Small intestine (tissue), 16 donors: ENCODE measurements at places on chromosomes 5 and 9. TPM values are rescaled to one million over a fixed set of nuclear protein-coding genes. Genes with fewer than 3 reads are reported as not detected.

DNA sequence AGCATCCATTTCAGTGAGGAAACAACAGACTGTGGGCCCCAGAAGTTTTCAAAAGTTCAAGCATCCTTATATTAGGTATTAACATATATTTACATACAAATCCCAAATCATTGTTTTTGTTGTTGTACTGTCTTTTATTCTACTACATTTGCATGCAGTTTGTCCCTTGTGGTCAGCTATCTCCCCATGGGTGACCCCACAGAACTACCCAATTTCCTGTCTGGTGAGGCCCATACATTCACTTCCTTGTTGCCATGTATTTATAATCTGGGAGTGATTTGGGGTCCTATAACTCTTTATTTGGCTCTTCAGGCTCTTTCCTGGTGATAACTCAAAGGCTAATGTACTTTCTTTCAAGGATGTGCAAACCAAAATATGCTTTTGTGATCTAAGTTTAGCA lies 3.3 kb upstream of the CD180 start:
- H3K4me1 ChIP-seq = no peaks in the 10 kb centered on the region
- no peaks in the 10 kb centered on the region for H3K36me3 ChIP-seq
- H3K27me3 ChIP-seq = no peaks in the 10 kb centered on the region

- no peak for DNase-seq
- no peaks in the 10 kb centered on the region for H3K4me1 ChIP-seq
- H3K27ac ChIP-seq = no peak overlapping the region
- no peaks in the 10 kb centered on the region for H3K27me3 ChIP-seq
Observed at GRCh38 chr5:28548856-28549255, 1510.5 kb upstream of the CDH9 start.

DNA sequence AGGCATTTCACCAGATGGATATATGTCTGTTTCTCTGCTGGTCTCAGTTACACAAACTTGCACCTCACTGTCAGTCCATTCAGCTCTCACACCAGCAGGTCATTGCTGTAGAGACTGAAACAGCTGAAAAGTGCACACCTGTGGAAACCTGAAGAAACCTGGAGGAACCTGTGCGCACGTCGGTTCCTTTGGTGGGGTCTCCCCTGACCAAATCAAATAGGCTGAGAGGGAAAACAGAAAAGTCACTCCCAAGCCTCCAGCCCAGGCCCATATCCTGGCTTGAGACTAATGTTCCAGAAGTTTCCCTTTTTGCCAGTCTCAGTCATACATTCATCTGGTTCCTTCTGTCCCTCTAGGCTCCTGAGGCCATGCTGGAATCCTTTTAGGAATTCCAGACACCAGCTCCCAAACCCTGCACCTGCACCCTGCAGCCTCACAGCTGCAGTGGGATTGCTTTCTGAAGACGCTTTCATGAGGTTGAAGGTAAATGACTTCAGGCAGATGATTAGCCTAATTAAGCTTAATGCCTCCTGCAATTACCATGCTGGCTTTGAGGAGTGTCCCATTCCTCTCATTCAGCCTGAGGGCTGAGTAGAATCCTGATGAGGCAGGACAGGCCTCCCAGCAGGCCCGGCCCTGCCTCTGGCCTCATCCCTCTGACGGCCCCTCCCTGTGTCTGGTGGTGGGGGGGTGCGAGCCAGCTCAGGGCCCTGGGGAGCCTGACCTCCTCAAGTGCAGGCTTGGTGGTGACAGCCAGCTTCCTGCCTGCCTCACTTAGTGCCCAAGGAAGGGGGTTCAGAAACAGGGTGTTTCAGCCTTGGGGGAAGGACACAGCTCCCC lies 24.3 kb upstream of the CXCL14 start:
- H3K4me1 ChIP-seq = peaks cover 14% of the 10 kb centered on the region
- no peaks in the 10 kb centered on the region for H3K36me3 ChIP-seq
- no peak overlapping the region for H3K27ac ChIP-seq
- H3K4me3 ChIP-seq = no peak overlapping the region
- no peak for DNase-seq

GRCh38 chr9:38208206-38208901 lies 139.3 kb upstream of the SHB start:
- no peaks in the 10 kb centered on the region for H3K4me1 ChIP-seq
- H3K36me3 ChIP-seq = no peaks in the 10 kb centered on the region
- no peak overlapping the region for H3K4me3 ChIP-seq

IFNK gene
- polyA plus RNA-seq = 0.07 TPM
